ENCODE measurements at places on chromosomes 5 and 9. TPM values are rescaled to one million over a fixed set of nuclear protein-coding genes. Genes with fewer than 3 reads are reported as not detected.

The PRUNE2 gene
- total RNA-seq: 5.5 TPM

DNA sequence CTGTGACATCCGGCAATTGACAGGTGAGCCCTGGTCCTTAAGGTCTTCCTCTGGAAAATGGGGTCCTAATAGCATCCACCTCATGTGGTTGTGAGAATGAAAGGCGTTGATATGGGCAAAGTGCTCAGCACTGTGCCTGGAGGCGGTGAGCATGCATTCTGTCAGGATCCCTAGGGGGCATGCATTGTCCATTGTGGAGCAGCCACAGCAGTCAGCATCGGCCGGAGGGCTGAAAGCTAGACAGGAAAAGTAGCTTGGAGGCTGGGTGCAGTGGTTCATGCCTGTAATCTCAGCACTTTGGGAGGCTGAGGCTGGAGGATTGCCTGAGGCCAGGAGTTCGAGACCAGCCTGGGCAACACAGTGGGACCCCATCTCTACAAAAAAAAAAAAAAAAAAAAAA is 122.2 kb downstream of the LHX2 start:
- DNase-seq: peak; percentile 28

DNA sequence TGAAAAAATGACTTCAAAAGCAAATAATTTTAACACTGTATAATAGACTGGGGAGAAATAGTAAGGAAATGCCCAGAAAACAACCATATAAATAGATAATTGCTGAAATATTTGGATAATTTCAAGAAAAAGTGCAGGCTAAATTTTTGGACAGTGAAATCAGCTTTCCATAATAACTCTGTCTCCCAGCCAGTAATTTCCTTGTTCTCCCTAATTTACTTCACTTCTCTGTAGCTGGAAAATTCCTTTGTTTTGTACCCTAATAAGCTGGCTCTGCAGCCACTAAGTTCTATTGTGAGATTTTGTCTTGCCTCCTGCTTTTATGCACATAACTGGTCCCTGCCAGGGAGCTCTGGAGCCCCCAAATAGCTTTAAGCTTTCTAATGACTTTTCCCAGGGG is 27.7 kb downstream of the PRDM6 start:
- no peak for DNase-seq

GRCh38 chr9:633461-633860 is 208.0 kb upstream of the DMRT1 start:
- no peak for DNase-seq

DNA sequence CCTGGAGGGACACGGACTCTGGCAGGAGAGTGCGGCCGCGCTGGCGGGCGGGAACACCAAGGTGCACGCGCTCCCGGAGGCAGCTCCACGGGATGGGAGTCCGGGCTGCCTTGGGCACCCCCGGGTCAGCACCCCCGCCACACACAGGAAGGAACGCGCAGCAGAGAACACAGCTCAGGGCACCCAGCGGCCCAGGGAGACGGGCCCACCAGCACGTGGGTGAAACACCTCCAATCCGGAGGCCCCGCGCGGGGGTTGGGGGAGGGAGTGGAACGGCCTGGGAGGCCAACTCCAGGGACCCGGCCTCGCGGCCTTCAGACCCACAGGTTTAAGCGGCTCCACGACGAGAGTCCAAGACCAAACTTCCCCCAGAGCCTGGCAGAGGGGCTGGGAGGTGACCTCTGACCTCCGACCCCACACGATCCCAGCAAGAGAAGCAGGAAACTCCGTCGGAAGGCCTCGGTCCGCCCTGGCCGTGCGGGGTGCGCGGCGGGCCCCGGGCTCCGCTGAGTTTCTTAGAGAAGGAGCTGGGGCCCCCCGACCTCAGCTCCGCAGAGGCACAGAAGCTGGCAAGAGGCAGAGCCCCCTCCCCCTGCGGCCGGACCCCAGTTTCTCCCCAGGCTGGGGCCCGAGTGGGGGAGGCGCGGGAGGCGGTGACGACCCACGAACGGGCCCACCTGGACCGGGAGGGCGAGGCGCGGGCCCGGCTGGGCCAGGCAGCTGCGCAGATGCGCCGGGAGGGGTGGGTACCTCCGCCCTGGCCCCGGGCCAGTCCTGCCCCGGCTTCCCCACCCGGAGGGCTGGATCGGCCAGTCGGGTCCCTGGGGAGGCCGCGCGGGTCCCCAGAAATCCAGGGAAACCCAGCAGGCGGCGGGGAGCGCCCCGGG is 851 bp downstream of the NACC2 start:
- DNase-seq: peak; percentile 79

All from fibroblast of villous mesenchyme (primary cell).